ENCODE measurements at places on chromosomes 1 and 21.
A peak's percentile ranks its signal among the peaks of the same experiment; 100 is the strongest.

GRCh38 chr1:17139637-17140036 lies 20.4 kb upstream of the PADI2 start:
- DNase-seq, result no peak

DNA sequence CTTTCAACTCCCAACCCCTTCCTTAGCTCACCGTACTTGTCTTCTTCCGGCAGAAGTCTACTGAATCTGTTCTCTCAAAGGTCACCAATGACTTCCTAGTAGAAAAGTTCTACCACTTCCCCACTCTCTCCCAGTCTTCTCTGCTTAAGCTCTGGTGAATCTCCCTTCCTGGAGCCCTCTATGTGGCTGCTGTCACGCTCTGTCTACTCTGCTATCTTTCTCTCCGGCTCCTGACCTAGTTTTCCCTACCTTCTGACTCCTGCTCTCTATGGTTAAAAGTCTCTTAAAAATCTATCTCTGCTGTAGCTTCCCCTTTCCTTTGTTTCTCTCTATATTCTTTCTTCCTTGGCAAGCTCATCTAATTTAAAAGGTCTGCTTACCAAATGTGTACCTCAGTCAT lies 350.1 kb upstream of the GREM2 start:
- no peak for DNase-seq

GRCh38 chr1:228994676-228995594 lies 259.7 kb downstream of the RHOU start:
- no peak for DNase-seq

DNA sequence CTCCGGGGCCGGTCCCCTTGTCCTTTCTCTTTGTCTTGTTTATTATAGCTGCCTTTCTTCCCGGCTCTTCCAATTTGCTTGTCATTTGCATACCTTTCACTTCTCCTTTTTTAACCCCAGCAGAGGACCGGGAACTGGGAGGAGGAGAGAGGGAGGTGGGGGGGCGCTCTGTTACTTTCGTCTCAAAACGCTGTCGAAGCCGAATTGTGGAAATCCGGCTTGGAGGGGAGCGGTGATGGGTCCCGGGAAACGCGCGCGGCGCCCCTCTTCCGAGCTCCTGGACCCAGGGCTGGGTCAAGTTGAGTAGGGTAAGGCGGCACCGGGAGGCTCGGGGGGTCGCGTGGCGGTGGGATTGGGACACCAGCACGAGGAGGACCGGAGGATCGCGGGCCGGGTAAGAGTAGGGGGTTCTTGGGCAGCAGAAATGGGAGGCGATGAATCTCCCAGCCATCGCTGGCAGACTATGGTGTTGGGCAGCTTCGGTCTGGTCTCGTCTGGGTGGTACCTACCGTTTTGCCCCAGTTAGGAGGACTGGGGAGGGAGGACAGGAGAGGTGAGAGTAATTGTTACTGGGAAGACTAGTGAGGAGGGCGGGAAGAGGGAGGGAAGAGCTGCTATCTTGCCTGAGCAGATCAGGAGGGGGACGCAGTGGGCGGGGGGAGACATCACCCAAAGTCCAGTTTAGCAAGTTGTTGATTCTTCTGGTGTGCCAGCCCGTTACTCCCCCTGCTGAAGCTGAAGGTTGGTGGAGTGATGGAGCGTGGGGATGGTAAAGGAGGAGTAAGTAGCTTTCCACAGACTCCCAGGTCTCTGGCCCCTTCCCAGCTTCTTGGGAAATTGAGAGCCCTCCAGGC lies 1.5 kb downstream of the PROX1 start:
- peak; percentile 42 for DNase-seq

DNA sequence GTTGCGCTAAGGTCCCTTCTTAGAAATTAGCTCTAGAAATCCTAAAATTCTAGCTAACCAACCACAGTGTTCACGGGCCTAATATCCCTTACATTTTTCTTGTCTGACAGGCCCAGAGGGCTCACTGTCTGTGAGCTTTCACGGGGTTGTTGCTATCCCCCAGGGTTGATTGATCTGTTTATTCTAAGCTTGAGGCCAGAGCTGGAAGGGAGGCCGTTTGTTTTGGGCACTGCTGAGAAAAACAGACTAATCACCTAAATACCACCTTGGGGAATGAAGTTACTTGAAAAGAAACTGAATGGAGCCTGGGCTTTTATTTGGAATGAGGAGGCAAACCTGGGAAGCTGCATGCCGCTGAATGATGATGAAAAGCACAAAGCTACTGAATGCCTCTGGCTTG lies 162.4 kb downstream of the KIF26B start:
- DNase-seq, result no peak

DNA sequence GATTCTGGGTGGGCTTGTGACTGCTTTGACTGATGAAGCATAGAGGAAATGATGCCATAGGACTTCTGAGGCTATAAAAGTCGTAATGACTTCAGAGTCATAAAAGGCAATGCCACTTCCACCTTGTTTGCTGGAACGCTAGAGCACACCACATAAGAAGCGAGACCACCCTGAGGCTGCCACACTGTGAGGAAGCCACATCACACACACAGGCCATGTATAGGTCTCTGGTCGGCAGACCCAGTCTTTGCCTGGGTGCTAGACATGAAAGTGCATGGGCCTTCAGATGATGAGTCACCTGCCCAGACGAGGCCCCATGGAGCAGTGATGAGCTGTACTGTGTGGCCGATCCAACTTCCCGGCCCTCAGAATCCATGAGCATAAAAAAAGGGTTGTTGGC lies 14.2 kb upstream of the KANK4 start:
- DNase-seq, result no peak

DNA sequence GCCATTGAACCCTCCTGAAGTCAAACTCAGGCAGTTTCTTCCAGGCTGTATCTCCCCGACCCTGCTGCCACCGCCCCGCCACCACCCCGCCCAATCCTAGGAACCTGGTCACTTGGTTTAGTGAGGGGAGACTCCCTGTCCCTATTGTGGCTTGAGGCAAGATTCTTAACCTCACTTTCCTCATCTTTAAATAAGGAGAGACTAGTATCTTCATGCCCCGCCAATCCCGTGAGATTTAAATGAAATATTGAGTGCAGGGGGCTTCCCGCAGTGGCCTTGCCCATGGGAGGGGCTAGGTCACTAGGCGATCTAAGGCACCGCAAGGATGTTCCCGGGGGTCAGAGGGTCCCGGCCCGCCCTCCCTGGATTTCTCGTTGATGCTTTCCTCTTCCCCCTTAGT lies 998 bp downstream of the KDF1 start:
- DNase-seq, result no peak

GRCh38 chr1:76625886-76626678 lies 241.2 kb upstream of the ST6GALNAC5 start:
- no peak for DNase-seq

GRCh38 chr1:151641229-151641628 lies 29.4 kb downstream of the SNX27 start:
- no peak for DNase-seq

DNA sequence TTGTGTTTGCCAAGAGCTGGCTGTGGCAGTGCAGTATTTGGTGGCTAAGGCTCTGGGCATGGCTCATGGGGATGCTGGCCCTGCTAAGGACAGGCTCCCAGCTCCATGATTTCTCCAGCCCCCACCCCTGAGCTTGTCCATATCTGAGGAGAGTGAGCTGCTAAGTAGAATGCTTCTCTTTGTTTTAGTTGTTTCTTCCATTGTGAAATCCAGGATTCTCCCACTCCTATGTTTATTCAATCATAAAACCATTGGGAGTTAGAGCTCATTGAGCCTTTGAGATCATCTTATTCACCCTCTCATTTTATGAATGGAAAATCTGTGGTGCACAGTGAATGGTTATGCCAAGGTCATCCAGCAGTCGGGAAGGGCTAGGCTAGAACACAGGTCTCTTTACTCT lies 188.8 kb downstream of the TNR start:
- DNase-seq, result no peak

DNA sequence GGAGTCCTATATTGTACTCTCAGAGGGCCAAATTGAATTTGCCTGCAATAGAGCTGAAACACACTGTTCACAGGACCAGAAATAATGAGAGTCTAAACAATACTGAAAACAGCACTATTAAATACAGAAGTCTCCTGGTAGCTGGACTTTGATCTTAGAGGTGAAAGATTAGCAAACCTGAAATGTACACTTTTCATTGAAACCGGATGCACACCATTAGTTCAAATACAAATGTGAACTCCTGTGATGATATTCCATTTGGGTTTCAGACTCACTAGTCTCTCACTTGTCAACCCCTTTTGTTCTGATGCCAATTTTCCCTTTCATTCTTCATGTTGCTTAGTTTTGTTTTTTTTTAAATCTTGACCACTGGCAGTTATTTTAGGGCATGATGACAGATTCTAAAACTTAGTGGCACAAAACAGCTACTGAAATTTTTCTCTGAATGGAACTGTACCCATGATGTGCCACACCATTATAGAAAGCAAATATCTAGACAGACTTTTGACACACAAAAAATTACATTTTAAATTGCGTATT lies 5.9 kb upstream of the TNFSF4 start:
- DNase-seq, result no peak

GRCh38 chr1:217274927-217275654 lies 355.8 kb downstream of the GPATCH2 start:
- no peak for DNase-seq

GRCh38 chr1:244664353-244664752 lies 11.4 kb downstream of the DESI2 start:
- DNase-seq, result no peak

- no peak for DNase-seq
Observed at GRCh38 chr21:38879912-38880576, 74.3 kb downstream of the ETS2 start.

DNA sequence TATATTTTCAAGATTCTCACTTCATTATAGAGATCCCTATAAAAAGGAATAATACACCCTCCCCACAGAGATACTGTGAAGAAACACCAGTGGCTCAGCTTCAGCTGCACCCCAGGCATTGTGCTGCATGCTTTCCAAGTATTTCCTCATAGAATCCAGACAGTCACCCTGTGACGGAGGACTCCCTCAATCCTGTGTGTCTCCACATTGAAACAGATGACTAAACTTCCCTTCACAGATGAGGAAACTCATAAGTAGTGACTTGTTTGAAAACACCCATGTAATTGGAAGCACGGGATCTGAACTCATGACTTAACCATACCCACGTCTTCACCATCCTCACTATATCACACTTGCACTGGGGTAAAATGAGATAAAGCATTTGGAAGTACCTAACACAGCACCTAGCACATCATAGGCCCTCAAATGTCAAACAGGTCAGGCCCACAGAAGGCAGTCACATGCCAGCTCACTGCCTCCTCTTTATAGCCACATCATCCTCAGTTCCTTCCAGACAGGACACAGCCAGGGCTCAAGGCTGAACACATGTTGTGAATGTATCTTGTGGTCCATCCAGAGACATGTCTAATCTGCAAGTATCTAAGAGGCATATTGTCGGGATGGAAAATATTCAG lies 55.2 kb downstream of the GPR161 start:
- DNase-seq, result no peak

- no peak for DNase-seq
Observed at GRCh38 chr1:9577423-9577822, 11.3 kb upstream of the TMEM201 start.

DNA sequence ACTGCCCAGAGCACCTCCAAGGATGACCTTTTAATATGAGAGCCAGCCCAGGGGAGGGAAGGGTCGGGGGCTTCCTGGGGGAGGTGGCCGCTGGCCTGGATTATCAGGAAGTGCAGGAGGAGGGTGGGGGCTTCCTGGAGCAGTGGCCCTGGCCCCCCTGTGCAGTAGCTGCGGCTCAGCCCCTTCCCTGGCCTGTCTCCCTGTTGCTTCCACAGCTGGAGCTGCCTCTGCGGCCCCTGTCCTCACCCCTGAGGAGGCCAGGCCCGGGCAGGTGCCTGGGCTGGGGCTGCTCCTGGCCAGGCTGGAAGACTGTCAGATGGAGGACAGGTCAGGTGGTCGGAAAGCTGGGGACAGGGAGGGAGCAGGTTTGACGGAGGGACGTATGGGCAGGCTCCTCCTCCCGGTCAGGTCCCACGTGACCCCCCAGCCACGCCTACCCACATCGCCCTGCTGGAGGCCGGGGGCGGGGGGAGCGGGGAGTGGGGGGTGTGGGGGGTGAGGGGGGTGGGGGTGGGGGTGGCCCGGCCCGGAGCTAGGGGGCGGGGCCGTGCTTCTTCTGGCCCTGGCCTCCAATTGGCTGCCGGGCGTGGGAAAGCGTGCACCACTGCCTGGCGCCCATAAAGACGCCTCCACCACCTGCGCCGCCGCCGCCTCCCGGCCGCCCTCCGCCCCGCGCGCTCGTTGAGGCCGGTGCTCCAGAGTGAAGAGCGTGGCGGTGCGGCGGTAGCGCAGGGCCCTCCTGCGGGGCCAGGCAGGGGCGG lies 10.2 kb upstream of the TNFRSF14 start:
- DNase-seq, result peak; percentile 91

- DNase-seq, result no peak
Observed at GRCh38 chr1:46136711-46137110, 4.3 kb upstream of the PIK3R3 start.

DNA sequence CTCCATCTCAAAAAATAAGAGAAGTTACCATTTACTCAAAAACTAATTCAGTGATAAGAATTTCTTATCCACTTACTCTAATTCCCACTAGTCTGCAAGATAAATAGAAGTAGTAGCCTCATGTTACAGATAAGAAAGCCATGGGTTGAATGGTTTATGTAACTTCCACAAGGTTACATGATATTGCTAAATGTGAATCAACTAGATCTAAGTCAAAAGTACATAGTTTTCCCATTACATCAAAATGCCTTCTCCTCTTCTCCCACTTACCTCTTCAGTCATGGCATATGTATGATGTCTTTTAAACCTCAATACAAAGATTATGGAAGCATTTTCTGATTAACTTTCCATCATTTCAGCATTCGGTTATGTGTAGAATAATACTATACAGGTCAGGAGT lies 108.5 kb downstream of the ASH1L start:
- no peak for DNase-seq

DNA sequence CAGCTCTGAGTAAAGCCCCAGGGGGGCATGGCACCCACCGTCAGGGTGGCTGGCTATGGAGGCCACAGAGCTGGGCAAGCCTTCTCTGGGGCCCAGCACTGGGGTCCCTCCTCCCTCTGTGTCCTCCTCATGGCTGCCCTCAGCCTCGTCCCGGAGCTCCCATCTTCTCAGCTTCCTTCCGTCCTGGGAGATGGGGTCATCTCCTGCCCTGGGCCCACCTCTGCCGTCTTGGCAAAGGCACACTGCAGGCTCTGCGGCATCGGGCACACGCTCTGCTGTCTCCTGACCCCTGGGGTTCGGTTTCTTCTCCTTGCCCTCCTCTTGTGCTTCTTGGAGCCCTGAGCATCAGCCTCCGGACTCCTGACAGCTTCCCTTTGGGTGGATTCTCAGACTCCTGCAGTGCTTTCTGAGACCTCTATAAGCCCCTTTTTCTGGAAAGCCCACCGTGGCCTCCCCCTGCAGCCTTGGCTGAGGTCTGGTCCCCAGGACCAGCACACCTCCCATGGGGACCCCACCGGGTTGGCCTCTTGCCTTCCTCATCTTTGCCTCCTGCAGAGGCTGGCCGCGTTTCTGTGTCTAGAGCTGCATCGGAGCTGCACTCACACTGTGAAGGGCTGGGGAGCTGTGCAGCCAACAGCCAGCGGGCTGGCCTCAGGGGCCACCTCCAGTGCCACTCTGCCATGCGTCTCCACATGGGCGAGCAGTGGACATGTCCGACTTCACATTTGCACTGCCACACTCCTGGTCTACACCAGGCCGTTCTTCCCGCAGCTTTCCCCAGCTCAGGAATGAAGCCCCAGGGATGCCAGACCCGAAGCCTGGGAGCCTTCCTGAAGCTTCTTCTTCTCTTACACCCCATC lies 11.6 kb downstream of the UMODL1 start:
- DNase-seq, result no peak

- no peak for DNase-seq
Observed at GRCh38 chr1:166432655-166433054, 265.9 kb upstream of the FAM78B start.
